ENCODE measurements at places on chromosomes 11 and 22. TPM values are rescaled to one million over a fixed set of nuclear protein-coding genes. Genes with fewer than 3 reads are reported as not detected.

DNA sequence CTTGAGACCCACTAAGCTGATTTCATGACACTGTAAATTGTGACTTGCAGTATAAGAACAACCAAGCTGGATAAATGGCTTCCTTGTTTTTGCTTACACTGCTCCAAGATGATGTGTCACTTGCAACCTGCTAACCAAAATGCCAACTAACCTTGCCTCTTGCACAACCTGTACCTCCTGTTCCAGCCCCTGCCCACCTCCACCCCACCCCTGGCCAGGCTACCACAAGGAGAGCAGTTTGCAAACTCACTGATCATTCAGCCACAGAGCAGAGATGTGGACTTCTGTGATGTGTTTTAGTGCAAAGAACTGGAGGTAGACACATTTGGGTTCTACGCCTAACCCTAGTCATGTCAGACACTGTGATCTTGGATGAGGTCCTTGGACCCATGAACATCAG is 4.3 kb upstream of the APOL6 start:
- peak; percentile 79 for DNase-seq

The PATE2 gene
- not detected for total RNA-seq

The DENND6B gene
- 11.9 TPM for total RNA-seq

The CSNK1E gene
- total RNA-seq = 118 TPM

The PLCB3 gene
- total RNA-seq = 29.7 TPM

DNA sequence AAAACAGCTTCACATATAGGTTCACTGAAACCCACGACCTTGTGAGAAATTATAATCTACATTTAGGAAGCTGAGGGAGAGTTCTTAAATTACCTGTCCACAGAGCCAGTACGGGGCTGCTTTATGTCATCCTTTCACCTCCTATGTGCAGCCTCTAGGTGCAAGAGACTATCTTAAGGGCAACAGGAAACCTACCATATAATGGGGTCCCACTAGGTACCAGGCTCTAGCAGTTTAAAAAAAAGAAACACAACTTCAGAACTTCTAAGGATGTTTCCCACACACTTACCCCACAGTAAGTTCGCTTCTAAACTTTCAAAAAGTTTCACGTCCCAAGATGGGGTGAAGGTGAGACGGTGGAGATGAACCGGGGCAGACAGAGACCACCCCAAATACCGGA is 573 bp downstream of the STK33 start:
- no peak for DNase-seq

The OR8G1 gene
- not detected for total RNA-seq

- no peak for DNase-seq
Measured at GRCh38 chr11:73783483-73784020, 4.1 kb upstream of the MRPL48 start.

GRCh38 chr22:24510637-24511625 is 15.8 kb downstream of the UPB1 start:
- peak; percentile 77 for DNase-seq

DNA sequence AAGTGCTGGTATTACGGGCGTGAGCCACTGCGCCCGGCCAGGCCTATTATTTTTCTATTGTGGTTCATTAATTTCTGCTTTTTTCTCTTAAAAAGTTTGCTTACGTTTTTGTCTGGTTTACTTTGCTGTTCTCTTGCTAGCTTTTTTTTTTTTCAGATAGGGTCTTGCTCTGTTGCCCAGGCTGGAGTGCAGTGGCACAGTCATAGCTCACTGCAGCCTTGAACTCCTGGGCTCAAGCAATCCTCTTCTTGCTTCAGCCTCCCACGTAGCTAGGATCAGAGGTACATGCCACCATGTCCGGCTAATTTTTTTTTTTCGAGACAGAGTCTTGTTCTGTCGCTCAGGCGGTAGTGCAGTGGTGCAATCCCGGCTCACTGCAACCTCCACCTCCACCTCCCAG is 18.7 kb downstream of the F2 start:
- DNase-seq = no peak

DNA sequence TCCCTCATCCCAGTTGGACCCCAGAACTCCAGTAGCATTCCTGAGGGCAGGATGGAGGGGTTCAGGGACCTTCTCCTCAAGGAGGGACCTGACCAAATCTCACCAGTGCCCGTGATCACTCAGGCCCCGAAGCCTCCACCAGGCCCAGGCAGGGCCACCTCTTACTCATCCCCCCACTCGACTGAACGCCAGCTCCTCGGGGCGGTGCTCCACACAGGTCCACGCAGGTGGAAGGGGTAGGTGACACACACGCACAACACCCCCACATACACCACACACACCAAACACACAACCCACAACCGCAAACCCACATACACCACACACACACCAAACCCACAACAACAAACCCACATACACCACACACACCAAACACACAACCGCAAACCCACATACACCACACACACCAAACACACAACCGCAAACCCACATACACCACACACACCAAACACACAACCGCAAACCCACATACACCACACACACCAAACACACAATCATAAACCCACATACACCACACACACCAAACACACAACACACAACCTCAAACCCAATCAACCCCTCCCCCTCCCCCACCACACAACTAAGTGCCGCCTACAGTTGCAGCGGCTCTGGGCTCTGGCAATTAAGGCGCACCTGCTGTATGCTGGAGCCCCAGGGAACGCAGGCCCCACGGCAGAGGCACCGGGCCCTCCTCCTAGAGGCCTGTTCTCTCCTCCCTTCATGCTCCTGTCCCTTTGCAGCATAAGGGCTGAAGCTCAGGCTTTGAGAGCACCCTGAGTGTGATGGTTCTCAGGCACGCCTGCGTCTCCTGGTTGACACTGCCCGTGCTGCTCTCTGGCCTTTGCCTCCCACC is 1318.1 kb downstream of the TBC1D22A start:
- no peak for DNase-seq

GRCh38 chr22:47178339-47178738 is 415.9 kb downstream of the TBC1D22A start:
- no peak for DNase-seq

The MRGPRX4 gene
- not detected for total RNA-seq

- peak; percentile 49 for DNase-seq
Measured at GRCh38 chr11:66080055-66080817, 10.2 kb downstream of the PACS1 start.

DNA sequence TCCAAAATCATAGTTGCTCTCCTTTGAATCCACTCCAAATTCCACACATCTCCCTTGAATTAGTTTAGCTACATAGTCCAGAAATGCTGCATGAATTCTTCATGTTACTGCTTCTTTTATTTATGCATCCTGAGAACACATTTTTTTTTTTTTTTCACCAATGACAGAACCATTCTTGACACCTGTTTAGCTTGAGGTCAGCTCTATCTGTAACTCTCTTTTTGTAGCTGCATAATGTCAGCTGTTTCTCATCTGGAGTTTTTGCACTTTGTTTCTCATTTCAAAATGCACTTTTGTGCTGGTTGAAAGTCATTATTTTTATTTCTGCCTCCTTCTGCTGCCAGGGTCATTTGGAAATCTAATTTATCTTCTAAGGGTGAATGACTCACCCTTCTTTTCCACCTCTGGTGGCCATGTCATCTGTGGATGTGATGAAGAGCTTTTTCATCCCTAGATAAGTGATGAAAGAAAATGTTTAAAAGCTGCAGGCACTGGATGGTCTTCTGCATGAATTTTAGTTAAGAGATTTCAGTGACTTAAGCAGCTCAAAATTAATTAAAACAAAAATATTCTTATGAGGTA is 93.7 kb downstream of the JRKL start:
- DNase-seq = no peak

DNA sequence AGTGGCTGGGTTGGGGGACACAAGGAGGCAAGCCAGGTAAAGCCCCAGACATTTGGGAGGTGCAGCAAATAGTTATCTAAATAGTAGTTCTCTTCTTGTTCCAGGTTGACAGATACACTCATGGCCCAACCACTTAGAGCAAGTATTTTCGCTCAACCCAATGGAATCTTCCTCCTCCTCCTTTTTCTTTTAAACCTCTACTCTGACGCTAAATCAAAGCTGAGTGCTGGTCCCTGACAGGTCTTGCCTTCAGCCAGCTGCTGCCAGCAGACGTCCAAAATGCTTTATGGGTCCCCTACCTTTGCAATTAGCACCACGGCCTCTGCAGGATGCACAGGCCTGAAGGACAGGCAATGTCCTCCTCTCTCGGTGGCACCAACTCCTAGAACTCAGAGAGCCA is 558.5 kb downstream of the MIAT start:
- no peak for DNase-seq

DNA sequence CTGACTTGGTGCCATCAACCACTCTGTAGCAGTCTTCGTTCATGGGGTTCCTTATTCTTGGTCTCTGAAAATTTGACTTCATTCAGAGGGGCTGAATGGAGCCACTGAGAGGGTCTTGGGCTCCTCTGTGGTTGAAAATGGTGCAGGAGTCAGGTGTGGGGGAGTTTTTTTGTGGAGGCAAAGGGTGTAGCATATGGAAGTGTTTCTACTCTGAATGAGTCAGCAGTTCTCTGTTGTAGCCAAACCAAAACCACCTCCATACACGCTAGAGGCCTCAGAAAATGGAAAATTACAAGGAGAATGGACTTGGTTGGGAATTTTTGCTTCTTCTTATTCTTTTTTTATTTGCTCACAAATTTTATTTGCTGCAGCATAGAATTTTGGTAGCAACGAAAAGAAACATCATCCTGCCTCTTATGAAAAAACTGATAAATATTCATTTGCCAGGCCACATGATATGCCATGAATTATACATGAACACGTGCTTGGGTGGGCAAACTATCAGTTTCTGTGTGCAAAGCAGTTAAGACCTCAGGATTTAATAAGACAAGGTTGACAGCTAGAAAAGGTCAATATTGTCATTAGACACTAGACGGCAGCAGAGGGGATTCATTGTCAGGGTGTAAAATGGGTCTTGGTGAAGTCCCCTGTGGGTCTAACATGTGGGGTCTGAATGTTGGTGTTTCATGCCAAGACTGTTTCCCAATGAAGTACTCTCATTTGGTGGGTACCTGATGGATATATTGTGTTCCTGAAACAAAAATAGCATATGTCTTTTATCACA is 111.7 kb downstream of the MYO18B start:
- DNase-seq = no peak

The BTG4 gene
- total RNA-seq = not detected

DNA sequence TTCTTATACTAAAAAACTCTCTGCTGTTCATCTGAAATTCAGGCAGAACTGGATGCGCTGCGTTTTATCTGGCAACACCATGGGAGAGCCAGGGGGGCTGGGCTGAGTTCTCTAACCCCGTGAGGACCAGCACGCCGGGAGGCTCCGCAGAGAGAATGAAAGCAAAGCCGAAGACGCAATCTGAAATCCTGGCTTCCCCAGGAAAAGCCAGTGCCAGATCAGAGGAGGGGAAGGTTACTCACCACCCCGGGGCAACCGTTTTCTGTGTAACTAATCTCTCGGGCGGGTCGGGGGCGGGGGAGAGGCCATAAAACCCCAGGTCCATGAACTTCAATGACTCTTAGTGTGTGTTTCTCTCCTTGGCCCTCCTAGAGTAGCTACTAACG is 99.4 kb downstream of the SHANK2 start:
- DNase-seq = peak; percentile 86

GRCh38 chr22:47191671-47192650 is 429.5 kb downstream of the TBC1D22A start:
- DNase-seq = no peak

- peak; percentile 74 for DNase-seq
Measured at GRCh38 chr22:24146194-24146616, 35.1 kb upstream of the SUSD2 start.

GRCh38 chr22:40743768-40744167 is 64.5 kb downstream of the MCHR1 start:
- no peak for DNase-seq

The KCNJ5 gene
- total RNA-seq = not detected

GRCh38 chr11:41921746-41922390 is 462.4 kb upstream of the LRRC4C start:
- DNase-seq = no peak

The TRPC6 gene
- total RNA-seq = not detected

DNA sequence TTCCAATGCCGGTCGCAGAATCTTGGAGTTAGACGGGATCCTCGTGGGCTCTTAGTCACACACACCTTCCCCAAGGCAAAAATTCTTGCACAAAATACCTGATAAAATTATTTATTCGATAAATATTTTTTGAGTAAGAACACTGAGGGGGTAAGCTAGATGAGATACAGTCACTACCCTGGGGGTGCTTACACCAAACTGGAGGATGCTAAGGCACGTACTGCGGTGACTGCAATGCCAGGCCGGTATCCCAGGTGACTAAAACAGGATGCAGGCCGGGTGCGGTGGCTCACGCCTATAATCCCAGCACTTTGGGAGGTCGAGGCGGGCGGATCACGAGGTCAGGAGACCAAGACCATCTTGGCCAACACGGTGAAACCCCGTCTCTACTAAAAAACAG is 1.7 kb upstream of the MRTFA start:
- no peak for DNase-seq

DNA sequence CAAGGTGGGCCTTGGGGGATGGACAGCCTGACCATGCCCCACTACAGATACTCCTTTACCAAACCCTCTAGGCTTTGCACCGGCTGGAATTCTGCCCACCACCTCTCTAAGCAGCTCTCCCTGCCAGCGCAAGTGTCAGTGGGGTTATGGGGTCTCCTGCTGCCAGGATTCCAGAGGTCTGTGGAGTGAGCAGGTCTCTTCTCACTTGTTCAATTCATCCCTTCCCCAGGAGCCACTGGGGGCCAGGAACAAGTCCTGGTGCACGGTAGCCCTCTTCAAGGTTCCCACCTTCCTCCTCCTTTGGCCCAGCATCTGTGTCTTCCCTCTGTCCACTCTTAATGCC is 30.5 kb downstream of the CCDC15 start:
- DNase-seq = no peak

DNA sequence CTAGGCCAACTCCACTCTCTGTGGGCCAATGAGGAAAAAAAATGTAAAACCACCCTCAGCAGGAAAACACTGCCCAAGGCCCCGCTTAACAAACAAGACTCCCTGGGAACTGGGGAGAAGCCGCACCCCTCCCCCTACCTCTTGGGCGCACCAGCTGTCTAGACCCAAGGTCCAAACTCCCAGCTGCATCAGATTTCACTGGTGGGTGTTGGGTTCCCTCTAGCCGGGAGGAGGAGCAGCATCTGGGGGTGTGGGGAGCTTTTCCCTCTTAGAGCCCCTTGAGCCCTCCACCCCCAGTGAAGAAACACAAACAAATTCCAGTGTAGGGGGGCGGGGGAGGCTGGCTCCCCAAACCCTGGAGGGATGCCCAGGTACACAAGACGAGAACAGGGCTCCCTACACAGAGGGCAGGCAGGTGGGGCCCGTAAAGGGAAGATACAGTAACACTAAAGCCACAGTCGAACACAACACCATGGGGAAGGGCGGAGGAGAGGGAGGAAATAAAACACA is 64.9 kb downstream of the NECTIN1 start:
- no peak for DNase-seq

DNA sequence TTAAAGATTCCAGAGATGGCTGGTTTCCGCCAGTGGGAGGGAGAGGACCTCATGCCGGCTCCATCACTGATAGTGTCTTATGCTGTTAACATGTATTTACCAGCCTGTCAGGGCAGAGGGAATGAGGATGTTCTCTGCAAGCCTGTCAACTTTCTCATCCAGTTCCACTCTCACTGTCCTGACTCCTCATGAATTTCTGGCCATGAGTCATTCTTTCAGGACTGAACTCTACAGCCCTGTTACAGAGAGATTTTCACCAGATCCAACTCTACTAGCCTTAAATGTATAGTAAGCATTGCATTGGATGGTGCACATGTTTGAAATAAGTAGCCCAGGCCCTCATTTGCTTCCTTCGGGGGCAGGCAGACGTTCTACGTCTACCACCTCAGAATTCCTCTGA is 387.7 kb downstream of the TMEM135 start:
- no peak for DNase-seq
